ENCODE measurements at places on chromosomes 6 and 20.
A peak's percentile ranks its signal among the peaks of the same experiment; 100 is the strongest.

DNA sequence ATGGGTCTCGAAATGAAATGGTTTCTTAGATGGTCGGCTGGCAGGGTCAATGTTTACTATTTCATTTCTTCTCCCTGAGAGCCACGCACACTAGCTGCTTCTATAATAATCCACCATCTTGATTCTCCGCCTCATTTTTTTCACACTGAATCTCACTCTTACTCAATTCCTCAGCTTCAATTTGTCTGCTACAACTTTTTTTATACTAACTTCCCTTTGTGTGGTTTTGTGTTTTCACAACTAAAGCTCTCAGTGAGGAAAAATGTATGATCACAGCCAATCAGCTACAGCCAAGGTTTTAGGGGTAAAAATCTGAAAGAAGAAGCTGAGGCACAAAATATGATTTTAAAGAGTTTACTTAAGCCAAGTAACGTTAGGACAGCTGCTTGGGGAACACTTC is 1309.4 kb downstream of the EPHA7 start:
- no peak for DNase-seq

DNA sequence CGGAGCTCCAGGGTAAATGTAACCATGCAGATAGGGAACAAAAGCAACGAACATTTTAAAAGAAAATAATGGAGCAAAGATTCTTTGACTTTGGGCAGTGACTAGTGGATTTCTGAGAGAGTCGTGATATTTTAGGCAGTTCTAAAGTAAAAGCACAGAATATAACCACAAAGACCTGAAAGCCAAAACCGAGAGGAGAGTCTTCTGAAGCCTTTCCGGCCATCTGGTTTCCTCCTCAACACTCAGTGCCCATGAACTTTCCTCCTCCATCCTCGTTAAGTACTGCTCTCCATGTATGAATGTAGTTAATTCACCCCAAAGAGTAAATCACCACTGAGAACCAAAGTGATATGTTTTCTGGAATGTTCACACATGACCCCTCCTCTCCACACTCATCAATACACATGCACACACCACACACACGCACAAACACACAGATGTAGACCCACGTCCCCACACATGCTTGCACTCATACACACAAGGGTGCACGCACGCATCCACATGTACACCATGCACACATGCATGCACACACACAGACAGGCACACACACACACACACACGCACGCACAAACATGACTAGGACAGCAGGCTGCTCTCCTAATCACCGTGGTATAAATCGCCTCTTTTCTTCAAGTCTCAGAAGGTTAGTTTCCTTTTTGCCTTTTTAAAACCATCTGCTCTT is 109.5 kb downstream of the MYLK4 start:
- no peak for DNase-seq

DNA sequence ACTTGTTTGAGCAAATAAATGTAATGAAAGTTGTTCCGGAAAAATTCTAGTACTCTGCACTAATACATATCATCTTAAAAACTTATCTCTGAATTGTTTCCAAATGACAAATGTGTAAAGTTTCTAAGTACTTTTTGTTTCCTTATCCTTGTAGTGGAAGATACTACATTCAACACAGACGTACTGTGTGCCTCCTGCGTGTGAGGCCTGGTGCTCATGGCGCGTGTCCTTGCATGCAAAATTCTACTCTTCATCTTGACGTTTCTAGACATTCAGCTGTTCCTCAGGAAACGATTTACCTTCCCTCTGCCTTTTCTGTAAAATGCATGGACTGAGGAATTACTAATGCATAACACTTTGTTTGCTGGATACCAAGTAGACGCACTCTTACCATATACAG is 11.5 kb downstream of the DLL1 start:
- DNase-seq: no peak

- DNase-seq: no peak
Measured at GRCh38 chr20:19543101-19543500, 215.0 kb upstream of the RIN2 start.

DNA sequence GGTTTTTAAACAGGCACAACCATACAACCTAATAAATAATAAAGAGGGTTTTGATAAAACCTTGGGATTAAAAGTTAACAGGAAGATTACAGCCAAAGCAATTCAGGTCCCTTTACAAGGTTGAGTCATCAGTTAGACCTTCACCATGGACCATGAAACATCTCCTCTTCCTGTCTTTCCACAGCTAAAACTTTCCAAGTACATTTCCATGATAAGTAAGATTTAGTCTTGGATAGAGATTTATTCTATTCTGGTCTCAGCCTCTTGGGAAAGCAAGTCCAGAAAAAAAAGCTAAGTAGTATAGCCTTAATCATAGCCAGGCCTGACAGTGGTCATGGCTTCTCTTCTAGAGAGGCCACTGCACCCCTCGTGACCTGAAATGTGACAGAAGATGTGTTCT is 2.9 kb upstream of the PRSS35 start:
- peak; percentile 5 for DNase-seq

- DNase-seq: no peak
Measured at GRCh38 chr20:36441416-36441815, 99.9 kb upstream of the MYL9 start.

Data from fibroblast of skin of scalp (primary cell).